ENCODE measurements at places on chromosomes 7 and 10.

GRCh38 chr10:10813656-10814055, 204.0 kb upstream of the CELF2 start:
- no peak for DNase-seq

GRCh38 chr10:13272164-13272571, 27.7 kb downstream of the PHYH start:
- DNase-seq: no peak

- no peak for DNase-seq
Measured at GRCh38 chr7:119696336-119696735, 576.6 kb upstream of the KCND2 start.

DNA sequence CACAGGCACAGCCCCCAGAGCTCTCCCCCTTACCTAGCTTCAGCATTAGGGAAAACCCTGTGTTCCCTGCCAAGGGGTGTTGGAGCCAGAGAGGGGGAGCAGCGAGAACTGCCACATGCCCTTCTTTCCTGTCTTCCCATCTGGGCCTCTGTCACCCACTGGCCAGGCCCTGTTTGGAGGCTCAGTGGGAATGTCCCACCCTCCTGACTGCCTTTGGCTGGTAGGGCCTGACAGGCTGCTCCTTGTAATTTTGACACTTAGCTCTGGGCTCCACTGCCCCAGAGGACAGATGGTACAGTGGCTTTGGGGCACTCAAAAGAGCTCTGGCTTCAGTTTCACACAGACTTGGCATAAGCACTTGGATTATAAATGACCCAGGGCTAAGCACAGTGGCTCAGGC, 50.6 kb downstream of the GRID2IP start:
- no peak for DNase-seq

- no peak for DNase-seq
Measured at GRCh38 chr10:31789555-31789954, 139.1 kb downstream of the ARHGAP12 start.

- peak; percentile 51 for DNase-seq
Measured at GRCh38 chr10:3754727-3755439, 30.1 kb downstream of the KLF6 start.

DNA sequence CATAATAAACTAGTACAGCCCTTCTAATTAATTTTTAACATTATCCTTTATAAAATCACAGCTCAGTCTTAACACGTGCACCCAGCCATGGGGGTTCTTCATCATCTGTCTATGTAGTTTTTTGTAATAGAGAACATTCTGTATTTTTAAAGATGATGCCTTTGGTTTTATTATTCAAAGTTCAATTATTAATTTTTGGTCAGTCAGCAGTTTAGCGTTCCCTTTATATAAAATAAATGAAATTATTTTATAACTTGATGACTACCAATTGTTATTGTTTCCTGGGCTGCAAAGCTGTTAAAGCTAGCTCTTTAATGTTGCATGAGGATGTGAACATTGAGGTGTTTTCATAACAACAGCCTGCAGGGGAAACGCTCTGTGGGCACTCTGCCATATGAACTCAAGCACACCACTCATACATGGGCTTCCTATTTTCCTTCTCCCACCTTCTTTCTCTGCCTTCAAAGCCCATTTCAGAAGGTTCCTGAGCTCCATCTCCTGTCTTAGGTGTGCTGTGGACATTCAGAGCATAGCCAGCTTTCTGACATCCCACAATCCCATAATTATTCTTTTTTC, 172.0 kb upstream of the YAE1 start:
- no peak for DNase-seq

DNA sequence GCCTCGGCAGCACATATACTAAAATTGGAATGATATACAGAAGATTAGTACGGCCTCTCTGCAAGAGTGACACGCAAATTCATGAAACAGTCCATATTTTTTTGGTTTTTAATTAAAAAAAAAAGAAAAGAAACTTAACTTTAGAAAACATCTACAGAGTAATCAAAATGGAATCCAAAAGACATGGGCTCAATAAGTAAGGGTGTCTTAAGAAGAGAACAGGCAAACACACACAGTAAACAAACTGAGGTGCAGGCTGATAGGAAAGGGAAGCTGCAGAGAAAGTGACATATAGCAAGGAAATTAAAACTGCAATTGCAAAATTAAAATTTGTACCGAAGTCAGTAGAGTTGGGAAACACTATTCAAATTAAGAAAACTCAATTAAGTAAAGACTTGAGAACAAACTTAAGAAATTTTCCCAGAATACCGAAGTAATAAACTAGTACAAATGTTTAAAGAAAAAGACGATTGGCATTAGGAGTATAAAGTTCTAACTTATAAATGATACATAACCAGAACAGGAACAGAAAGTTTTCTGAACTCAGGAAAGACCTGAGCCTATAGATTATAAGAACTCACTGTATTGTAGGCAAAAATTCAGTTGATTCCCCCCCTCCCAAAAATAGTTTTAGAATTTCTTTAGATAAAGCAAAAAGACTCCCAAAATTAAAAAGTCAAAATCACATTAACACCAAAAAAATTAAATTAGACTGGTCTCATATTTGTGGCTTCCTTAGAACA, 16.3 kb downstream of the MTPN start:
- DNase-seq: no peak

- DNase-seq: no peak
Measured at GRCh38 chr7:81408728-81409127, 361.1 kb downstream of the HGF start.

- DNase-seq: no peak
Measured at GRCh38 chr10:106185951-106186350, 978.6 kb downstream of the SORCS1 start.

DNA sequence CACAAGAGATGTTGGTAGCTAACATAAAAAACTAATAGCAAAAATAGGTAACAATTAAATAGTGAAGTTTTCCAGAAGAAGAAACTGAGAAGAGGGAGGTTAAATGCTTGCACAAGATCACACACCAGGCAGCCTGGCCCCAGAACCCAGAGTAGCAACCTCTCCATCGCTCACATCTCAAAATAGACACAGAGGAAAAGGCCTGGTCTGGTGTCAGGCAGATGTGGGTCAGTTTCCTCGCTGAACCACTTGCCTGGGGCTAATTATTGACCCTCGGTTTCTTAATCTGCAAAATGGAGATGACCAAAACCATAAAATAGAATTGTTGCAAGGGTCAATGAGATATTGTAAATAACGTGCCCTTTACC, 44.5 kb upstream of the STK17A start:
- no peak for DNase-seq

DNA sequence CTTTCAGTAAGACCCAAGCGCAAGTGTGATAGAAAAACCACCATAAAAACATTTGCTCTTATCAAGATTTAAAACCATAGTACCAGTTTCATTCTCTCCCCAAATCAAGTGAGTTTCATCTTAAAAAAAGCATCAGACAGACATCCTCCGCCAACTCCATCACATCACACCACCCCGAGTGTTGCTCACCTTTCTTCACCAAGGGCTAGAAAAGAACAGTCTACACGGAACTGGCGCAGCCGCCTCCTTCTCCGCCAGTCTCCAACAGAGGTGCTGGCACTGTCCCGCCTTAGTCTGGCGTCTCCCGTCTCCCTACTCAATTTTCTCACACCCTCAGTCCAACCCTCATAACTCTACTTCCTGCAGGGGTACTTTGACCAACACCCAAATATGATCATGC, 46.9 kb upstream of the WIPI2 start:
- no peak for DNase-seq

DNA sequence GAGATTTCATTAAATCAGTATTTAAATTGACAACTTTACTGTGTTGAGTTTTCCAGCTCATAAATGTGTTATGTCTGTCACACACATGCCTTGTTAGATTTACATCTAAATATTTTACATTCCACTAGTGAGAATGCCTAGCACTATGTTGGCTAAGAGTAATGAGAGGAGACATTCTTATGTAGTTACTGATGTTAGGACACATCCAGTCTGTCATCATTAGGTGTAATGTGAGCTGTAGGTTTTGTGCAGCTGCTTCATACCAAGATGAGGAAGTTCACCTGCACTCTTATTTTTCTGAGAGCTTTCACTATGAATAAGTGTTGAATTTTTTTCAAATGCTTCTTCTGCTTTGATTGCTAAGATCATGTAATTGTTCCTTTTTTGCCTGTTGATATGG, 218.0 kb upstream of the IGFBP3 start:
- no peak for DNase-seq

DNA sequence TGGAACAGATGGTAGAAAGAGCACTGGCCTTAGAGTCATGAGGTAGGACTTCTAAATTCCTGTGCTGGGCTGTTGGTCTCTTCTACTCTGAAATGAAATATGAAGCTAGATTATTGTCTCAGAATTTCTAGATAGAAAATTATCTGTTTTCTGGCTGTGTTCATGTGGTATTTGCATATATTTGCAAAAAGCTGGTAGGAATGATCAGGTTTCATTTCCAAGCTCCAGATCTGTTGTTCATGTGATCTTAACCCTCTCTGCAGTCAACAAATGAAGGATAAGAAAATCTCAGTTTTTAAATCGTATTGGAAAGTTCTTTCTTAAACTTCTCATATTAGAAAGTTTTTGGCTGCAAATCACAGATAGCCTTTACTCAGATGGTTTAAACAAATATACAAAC, 248.3 kb downstream of the CDK14 start:
- no peak for DNase-seq

DNA sequence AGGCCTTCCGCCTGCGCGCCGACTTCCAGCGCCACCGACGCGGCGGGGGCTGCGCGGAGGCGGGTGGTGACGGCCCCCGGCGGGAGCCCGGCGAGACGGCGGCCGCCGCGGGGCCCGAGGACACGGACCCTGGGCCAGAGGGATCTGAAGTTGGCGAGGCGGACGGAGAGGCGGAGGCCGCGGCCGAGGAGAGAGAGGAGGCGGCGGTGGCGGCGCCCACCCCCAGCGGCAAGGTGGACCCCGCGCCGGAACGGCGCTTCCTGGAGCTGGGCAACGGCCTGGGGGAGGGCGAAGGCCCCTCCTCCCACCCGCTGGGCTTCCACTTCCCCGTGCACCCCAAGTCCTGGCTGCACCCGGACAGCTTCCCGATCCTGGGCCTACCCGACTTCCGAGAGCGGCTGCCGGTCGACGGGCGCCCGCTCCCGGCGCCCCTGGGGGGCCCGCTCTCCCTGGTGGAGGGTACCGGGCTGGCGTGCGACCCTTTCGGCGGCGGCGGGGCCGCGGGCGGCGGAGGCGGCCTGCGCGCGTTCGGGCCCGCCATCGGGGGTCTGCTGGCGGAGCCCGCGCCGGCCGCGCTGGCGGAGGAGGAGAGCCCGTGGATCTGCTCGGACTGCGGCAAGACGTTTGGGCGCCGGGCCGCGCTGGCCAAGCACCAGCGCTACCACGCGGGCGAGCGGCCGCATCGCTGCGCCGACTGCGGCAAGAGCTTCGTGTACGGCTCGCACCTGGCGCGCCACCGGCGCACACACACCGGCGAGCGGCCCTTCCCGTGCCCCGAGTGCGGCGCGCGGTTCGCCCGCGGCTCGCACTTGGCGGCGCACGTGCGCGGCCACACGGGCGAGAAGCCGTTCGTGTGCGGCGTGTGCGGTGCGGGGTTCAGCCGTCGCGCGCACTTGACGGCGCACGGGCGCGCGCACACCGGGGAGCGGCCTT, 16.2 kb downstream of the ZNF316 start:
- DNase-seq: no peak

DNA sequence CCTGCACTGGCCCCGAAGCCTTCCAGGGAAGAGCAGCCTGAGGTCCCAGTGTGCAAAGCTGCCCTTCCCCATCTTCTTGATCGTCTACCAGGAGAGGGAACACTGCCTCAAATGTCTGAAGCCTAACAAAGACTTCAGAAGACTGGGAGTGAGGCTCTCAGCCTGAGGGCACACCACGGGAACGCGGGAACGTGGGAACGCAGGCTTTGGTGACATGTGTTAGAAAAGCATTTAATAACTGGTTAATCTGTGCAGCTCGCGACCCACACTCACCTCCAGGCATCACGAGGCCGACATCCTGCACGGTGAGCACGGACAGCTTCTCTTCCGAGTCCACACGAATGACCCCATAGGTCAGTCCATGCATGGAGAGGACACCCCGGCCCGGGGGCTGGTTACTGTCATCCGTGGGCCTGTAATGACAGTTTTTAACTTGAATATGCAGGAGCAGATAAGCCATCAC, 234.0 kb downstream of the ZMYND11 start:
- peak; percentile 34 for DNase-seq

- DNase-seq: no peak
Measured at GRCh38 chr10:64142395-64142794, 621.2 kb downstream of the REEP3 start.

DNA sequence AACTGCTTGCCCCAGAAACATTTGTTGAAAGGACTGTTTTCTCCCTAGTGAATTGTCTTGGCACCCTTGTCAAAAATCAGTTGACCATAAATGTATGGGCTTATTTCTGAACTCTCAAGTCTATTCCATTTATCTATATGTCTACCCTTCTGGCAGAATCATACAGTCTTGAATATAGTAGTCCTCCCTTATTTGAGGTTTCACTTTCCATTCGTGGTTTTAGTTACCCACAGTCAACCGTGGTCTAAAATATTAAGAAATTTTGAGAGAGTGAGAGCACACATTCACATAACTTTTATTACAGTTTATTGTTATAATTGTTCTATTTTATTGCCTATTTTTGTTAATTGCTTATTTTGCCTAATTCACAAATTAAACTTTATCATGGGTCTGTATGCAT, 17.4 kb upstream of the CEP41 start:
- no peak for DNase-seq

DNA sequence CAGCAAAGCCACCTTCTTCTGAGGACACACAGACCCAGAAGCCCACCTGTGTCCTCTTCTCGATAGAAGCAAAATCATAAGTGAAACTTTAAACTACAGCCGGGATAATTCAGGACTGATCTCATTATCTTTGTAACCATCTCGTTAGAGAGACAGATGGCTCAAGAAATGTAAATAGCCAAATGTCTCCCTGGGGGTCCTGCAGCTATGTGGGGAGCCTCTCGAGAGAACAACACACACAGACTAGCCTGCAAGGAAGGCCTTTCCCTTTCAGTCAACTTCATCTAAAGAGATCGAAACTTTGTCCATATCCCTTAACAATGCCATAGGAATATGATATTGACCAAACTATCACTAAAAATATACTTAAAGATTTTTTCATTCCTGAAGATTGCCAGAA, 93.5 kb downstream of the VWC2 start:
- no peak for DNase-seq

DNA sequence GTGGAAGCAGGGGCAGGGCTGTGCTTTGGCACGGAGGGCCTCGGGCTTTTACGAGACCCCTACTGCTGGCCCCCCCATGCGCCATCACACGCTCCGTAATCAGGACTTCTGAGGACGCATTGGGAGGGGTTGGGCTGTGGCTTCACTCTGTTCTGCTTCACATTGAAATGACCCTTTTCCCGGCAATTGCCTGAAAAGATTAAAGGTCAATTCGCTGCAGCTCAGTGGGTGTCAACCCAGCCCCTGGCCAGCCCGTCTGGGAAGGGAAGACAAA, 41.7 kb upstream of the UBE3C start:
- no peak for DNase-seq

- DNase-seq: no peak
Measured at GRCh38 chr10:95478935-95479334, 82.2 kb downstream of the SORBS1 start.

GRCh38 chr7:8175929-8176369, 86.0 kb downstream of the ICA1 start:
- DNase-seq: no peak

GRCh38 chr7:108367946-108368345, 88.3 kb downstream of the NRCAM start:
- no peak for DNase-seq

GRCh38 chr7:94288096-94288495, 106.6 kb upstream of the COL1A2 start:
- DNase-seq: no peak

- DNase-seq: no peak
Measured at GRCh38 chr10:77741746-77742145, 104.1 kb upstream of the KCNMA1 start.
